ENCODE measurements at places on chromosomes 7 and 10.

- DNase-seq = no peak
Measured at GRCh38 chr10:71679425-71679824, 40.2 kb downstream of the C10orf105 start.

- no peak for DNase-seq
Measured at GRCh38 chr7:137960020-137960419, 41.9 kb downstream of the CREB3L2 start.

- no peak for DNase-seq
Measured at GRCh38 chr10:1573981-1574380, 163.3 kb downstream of the ADARB2 start.

- DNase-seq = no peak
Measured at GRCh38 chr7:24328050-24328449, 44.1 kb downstream of the NPY start.

GRCh38 chr7:139115104-139115503, 5.6 kb upstream of the ZC3HAV1 start:
- DNase-seq = no peak

GRCh38 chr10:6537770-6538169, 42.3 kb downstream of the PRKCQ start:
- no peak for DNase-seq

GRCh38 chr10:84511106-84511505, 182.7 kb downstream of the CCSER2 start:
- no peak for DNase-seq

DNA sequence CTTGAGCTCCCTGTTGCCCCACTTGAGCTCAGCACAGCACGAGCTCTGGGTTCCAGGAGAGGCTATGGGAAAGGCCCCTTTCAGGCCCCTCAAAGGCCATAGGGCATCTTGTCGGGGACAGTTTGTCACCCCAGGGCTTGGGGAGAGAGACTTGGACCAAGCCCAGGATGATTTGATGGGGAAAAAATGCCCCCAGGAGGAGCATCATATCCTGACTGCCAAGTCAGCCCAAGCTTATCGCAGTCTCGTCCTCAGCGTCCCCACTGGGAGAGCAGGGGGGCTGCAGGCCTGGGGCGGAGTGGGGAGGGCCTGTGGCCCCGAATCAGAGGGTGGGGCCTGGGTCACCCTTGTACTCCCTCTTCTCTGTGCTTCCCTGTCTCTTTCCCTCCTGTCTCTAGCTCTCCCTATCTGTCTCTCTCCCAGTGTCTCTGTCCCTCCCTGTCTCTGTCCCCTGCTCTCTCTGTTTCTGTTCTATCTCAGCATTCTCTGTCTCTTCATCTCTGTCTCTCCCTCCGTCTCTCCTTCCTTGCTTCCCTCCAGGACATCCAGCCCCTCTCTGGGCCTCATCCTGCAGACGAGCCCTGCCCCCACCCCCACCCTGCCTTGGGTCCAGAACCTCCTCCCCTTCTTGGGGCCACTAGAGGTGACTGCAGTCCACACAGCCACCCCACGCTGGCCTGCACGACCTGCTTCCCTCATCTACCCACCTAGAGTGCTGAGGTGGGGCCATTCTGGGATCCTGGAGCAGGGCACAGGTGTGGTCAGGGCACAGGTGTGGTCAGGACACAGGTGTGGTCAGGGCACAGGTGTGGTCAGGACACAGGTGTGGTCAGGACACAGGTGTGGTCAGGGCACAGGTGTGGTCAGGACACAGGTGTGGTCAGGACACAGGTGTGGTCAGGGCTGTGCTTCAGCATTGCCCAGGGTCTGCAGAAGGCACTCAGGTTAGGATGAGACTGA, 17.3 kb upstream of the GRIFIN start:
- no peak for DNase-seq

DNA sequence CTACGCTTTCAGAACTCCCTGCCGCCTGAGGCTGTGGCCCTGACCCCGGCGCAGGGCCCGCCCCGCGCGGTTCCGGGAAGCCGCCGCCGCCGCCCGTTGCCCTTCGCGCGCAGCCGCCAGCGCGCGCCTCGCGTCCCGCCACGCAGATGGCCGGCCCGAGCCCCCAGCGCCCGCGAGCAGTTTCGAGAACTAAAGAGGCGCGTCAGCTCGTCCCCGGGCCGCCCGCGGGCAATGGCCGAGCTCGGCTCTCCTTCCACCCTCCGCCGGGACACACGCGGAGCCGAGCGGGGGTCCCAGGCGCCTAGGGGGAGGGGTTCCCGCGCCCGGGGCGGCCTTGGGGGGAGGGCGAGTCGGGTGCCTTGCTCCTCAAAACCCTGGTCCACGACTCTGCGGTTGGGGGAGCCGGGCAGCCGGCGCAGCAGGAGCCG, 1.8 kb downstream of the HNRNPF start:
- DNase-seq = peak; percentile 47

DNA sequence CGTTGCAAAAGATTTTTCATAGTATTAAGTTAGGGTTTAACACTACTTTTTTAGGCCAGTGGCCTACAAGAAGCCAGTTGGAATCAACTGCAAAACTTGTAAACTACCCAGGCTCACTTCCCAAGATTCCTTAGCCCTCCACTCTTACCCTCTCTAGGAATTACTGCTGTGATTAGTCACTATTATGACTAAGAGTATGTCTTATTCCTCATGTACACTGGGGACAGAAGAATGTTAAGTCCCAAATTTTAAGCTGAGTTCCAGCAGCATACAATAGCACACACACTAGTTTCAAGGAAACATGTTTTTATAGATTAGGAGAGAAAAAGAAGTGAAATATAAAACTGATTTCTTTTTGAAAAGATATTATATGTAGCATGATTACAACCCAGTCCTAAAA, 42.8 kb downstream of the FBXL13 start:
- DNase-seq = no peak
